ENCODE measurements at places on chromosomes 13 and 19.

DNA sequence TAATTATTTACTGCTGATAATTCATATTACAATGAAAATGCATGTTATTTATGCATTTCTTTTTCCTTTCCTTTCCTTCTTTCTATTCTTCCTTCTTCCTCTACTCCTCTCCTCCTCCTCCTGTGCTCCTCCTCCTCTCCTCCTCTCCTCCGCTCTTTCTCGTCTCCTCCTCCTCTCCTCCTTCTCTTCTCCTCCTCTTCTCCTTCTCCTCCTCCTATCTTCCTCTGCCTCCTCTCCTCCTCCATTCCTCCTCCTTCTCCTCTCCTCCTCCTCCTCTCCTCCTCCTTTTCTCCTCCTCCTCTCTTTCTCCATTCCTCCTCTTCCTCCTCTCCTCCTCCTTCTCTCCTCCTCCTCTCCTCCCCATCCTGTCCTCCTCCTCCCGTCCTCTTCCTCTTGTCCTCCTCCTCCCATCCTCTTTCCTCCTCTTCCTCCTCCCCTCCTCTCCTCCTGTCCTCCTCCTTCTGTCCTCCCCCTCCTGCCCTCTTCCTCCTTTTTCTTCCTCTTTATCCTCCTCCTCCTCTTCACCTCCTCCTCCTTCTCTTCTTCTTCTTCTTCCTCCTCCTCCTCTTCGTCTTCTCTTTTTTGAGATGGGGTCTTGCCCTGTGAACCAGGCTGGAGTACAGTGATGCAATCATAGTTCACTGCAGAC is 14.7 kb downstream of the ADGRE2 start:
- DNase-seq: no peak

DNA sequence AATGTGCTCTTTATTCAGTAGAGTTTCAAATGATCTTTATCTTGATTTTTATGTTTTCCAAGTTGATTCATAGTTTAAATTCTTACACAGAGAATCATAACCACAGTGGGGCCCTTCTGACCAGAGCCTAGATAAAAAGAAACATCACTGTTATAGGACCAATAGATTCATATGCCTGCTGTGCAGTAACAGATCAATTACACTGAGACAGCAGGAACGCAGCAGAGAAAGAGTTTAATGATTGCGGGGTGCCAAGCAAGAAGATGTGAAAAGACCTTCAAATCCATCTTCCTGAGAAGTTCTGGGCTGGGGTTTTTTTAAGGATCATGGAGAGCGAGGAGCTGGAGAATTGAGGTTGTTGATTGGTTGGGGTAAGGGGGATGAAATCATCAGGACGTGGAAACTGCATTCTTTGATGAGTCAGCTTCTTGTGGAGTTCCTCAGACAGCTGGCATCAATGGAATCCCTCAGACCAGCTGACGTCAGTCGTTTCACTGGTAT is 346.6 kb downstream of the TBC1D4 start:
- DNase-seq: no peak

GRCh38 chr19:51695088-51695487 is 2.0 kb downstream of the SPACA6 start:
- DNase-seq: no peak

DNA sequence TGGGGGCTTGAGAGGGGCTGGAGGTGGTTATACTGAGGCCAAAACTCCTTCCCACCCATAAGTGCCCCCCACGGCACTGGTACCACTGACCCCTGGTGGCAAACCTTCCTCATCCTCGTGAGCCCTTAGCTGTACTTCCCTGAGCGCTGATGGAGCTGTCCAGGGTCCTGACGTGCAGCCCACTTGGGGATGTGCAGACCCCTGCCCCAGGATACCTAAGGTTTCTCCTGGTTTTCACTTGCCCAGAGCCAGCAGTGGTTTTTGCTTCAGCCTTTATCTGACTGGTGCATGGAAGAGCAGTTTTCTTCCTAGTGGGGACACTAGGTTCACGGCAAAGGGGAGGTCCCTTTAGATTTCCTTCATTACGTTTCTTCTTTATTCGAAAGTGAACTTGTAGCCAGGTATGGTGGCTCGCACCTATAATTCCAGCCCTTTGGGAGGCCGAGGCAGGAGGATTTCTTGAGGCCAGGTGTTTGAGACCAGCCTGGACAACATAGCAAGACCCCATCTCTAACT is 28.7 kb upstream of the KCTD15 start:
- DNase-seq: no peak

DNA sequence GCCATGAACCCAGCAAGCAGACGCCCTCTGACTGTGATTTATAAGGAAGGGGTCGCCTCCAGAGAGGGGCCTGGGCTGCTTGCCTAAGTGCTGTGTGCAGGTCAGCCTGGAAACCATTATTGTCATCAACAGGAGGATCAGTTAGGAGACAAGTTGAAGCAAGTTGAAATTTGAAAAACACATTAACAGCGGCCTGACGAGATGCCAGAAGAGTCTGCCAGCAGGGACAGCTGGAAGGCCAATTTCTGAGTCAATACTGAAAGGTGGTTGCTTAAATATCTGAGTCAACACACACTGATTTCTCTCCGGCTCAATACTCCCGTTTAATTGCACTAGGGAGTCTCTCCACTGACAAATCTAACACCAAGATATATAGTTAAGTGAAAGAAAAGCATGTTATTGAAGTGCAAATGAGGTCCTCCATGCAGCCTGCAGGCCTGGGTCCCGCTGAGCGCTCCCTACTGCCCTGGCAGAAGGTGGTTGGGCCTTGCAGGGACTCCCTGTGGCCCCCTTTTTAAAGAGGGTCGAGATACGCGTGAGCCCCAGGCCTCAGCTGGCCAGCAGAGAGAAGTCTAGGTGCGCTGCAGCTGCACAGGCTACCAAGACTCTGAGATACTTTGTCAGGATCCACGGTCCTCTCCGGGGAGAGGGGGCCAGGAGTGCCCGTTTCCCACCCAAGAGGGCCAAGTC is 91.1 kb downstream of the RNASEH2B start:
- DNase-seq: no peak

DNA sequence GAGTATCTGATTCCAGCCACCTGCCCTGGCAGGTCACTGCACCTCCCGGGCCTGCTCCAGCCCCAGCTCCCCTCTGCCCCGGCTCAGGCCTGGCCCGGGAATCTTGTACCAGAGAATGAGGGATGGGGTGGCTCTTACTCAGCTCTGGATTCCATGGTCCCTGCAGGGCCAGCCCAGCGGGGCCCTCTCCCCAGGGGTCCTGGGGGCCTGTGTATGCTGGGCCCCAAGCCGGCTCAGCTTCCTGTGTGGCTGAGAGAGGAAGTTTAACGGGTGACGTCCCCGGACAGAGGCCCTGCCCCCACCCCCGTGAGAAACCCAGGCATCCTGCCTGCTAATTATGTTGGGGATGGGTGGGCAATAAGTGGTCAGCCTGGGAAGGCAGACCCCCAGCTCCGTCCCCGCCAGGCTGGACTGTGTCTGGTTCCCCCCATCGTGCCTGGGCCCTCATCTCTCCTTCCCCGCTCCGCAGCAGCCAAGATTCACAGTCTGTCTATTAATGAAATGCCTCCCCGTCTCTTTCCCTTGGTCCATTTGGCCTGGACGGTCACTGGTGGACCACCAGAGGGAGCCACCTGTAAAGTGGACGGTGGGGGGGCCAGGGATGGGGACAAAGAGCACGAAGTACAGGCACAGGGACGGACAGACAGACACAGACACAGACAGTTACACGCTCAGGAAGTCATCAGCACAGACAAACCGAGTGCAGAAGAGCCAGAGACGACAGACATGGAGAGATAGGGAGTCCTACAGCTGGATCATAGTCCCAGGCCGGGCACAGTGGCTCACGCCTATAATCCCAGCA is at the start of gene DENND1C:
TSS of gene DENND1C (minus strand) at position 247 of the 802 bp plus-strand sequence. CDS start at position 155, 92 bp downstream.
- peak; percentile 24 for DNase-seq

DNA sequence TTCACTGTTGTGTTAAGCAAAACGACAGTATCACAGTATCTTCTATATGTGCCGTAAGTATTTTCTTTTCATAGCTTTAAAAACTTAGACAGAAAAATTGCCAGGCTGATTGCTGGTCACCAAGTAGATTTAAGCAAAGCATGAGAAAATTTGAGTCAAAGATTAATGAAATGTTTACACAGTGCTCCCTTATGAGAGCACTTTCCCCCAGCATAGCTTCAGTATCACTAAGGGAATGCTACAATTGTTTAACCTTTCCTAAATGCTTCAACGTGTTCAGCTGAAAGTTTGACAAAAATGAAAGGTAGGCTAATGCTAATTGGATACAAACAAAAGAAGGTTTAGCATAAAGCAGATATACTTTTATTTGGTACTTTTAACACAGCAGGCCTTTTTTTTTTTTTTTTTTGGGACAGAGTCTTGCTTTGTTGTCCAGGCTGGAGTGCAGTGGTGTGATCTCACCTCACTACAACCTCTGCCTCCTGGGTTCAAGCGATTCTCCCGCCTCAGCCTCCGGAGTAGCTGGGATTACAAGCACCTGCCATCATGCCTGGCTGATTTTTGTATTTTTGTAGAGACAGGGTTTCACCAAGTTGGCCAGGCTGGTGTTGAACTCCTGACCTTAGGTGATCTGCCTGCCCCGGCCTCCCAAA is 23.4 kb downstream of the PCCA start:
- no peak for DNase-seq

DNA sequence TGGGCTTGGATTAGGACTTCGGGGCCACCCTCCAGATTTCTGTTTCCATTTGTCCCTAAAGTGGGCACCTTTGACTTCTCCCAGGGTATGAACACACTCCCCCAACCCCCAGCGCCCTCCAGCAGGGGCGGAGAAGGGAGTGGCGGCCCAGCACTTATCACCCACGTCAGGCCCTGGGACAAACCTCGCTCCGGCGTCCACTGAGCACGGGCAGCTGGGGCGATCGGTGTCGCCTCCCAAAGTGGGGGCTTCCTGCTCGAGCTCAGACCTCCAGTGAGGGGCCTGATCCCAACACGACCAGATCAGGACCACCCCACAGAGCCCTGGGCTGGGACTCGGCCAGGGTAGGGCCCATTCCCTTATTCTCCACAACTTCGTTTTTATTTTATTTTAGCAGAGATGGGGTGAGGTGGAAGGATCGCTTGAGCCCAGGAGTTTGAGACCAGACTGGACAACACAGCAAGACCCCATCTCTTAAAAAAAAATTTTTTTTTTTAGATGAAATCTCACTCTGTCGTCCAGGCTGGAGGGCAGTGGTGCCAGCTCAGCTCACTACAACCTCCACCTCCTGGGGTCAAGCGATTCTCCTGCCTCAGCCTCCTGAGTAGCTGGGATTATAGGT is 3.7 kb upstream of the TCF3 start:
- no peak for DNase-seq

GRCh38 chr19:40155749-40156265 is 35.4 kb upstream of the MAP3K10 start:
- DNase-seq: no peak

DNA sequence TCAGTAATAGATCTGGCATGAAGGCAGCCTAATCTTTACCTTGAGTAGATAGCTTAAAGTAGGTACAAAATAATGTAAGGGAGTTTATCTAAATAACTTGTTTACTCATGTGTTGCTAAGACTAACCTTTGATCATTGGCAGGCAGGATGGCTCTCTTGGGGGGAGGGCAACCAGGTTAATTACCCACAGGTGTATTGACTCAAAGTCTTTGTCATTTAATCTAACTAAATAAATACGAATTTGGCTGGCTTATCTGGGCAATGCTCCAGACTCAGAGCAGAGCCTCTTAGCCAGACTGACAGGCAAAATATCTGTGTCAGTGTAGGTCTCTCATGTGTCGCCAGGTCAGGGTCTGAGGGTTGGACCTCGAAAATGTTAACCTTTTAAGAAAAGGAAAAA is 283.4 kb upstream of the KLHL1 start:
- no peak for DNase-seq

- no peak for DNase-seq
These were observed 16.7 kb downstream of the TSKS start for GRCh38 chr19:49746206-49746958.

- DNase-seq: no peak
These were observed 630 bp downstream of the NUCB1 start for GRCh38 chr19:48900477-48901406.

DNA sequence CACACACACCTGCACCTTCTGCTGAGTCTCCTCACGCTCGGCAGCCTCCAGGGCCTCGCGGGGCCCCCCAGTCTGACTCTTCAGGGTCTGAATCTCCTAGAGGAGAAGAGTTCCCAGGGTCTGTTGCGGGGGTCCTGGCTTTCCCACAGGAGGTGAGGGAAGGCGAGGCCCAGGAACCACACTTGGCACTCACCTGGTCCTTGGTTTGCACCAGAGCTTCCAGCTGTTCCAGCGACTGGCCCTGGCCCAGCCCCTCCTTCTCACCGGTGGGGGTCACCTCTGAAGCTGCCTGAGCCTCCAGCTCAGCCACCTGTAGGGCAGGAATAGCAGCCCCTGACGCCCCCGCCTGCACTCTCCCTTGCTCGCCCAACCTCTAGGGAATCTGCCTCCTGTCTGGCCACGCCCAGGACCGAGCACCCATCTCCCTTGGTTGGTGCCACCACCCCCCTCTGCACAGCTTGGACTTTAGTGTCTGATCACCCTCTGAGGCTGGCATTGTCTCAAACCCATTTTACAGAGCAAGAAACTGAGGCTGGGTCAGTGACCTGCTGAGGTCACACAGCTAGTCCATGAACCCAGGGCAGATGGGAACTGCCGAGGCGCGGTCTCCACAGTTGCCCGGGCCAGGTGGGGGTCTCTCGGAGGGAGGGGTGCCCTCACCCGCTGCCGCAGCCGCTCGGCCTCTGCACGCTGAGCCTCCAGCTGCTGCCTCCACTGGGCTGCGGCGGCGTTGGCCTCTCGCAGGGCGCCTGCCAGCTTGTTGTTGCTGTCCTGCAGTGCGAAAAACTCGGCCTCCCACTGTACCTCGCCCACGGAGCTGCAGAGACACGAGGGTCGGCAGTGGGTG is 9.5 kb downstream of the HOMER3 start:
- no peak for DNase-seq

DNA sequence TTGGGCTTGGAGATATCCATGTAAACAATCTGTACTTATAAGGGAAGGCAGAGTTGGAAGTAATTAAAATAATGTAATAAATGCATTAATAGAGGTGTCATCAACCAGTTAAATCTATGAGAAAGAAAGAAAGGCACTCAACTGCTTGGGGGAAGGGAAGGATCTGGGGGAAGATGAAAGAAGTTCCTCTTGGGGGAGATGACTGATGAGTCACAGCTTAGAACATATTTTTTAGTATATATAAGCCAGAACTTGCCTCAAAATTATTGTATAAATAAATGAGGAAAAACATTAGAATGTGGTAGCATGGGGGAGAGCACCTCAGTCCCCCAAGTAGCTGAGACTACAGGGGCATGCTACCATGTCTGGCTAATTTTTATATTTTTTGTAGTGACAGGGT is 205.8 kb downstream of the GGACT start:
- no peak for DNase-seq

DNA sequence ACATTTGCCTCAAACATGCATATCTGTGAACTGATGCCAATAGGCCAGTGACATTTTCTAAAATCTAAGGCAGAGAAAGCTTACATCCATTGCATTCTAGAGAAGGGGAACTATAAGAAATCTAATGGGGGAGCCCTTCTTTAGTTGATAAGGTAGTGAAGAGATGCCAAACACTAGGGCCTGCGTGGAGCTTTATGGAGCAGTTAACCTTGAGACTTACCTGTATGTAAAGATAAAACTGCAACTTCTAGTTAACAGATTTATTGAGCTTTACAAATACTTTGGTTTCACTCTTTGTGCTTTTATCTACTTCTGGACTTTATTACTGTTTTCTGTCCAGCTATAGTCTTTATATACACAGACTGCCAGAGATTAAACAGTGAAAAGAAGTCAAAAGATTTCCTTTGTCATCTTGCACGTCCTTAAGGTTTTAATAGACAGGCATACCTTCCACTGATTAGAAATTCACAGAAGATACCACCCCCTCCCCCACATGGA is 457.6 kb downstream of the KLF12 start:
- no peak for DNase-seq

Data from hypothalamus (tissue), 51 donors.